Activated CD4-positive, alpha-beta memory T cell treated with anti-CD3 and anti-CD28 coated beads for 36 hours (primary cell): ENCODE measurements at places on chromosomes 11 and 22. TPM values are rescaled to one million over a fixed set of nuclear protein-coding genes. Genes with fewer than 3 reads are reported as not detected.

DNA sequence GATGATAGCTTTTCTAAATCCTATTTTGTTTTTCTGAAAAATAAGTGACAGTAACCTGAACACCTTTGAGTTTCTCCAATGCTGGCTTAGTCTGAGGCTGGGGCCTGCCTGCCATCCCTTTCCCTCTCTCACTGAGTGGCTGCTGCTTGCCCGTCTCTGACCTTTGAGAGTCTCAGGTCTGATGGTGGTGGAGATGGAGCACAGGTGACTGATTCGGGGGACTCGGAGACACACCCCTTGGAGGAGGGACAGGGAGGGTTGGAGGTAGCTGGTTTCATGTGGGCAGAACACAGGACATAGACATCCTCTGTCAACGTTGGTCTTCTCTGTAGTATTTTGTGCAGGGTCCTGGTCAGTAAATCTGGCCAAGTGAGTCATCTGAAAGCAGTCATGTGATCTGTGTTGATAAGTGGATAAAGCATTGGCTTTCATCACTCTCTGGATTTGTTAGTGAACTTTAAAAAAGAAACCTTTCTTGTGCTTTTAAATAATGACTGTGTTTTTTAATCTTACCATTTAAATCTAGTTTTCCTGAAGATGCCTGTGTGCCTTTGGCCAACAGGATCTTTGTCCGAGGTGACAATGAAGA is 47.1 kb upstream of the CLDN5 start:
- H3K4me3 ChIP-seq: no peak overlapping the region
- H3K36me3 ChIP-seq: no peaks in the 10 kb centered on the region
- H3K27me3 ChIP-seq: no peaks in the 10 kb centered on the region

DNA sequence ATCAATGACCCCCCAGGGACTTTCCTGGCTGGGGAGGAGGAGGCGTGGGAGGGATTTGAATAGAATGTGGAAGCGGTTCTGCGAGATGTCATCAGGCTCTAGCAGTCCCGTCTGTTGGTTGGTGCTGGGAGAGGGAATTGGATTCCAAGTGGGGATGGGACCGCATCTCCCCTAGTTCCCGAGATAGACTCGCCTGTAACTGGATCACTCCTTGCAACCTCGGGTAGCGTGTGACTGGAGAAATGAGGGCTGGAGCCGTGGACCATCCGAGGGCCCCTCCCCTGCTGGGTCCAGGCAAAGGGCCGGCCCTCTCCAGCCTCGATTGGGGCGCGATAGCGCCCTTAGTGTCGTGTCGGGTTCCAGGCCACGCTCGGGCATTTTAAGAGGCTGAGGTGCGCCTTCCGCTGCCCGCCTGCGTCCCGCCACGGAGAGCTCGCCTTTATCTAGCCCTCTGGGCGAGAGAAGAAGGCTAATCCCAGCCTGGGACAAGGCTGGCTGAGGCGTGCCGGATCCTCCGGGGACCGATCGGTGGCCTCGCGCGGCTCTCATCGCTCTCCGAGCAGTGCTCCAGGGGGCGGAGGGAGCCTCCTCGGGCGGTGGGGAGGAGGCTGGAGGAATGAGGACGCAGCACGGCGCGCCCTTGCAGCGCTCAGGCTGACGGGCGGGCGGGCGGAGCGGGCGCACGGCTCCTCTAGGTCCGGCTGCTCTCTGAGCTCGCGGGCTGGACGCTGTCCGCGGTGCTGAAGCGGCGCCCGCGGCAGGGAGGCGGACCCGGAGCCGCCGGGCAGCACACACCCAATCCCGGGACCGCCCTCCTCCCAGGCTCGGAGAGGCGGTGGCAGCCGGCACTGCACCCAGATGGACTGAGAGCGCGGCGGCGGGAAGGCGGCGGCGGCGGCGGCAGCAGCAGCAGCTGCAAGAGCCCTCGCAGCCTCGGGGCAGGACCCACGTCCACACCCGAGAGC is 107.8 kb downstream of the OSBP2 start:
- no peak overlapping the region for H3K27ac ChIP-seq
- peak; percentile 81 for DNase-seq
- H3K4me3 ChIP-seq: no peak overlapping the region
- H3K4me1 ChIP-seq: peaks cover 7% of the 10 kb centered on the region
- no peaks in the 10 kb centered on the region for H3K36me3 ChIP-seq
- peaks cover 35% of the 10 kb centered on the region for H3K27me3 ChIP-seq

GRCh38 chr22:17876306-17876831 is 102.1 kb upstream of the BID start:
- no peak overlapping the region for H3K4me3 ChIP-seq
- no peak for DNase-seq
- H3K27ac ChIP-seq: no peak overlapping the region
- peaks cover 15% of the 10 kb centered on the region for H3K36me3 ChIP-seq

GRCh38 chr11:61069427-61069826 is 32.9 kb upstream of the CD5 start:
- H3K4me1 ChIP-seq: peaks cover 91% of the 10 kb centered on the region
- H3K4me3 ChIP-seq: no peak overlapping the region
- DNase-seq: peak; percentile 11
- H3K27ac ChIP-seq: peak overlapping the region; percentile 94
- H3K36me3 ChIP-seq: peaks cover 77% of the 10 kb centered on the region

DNA sequence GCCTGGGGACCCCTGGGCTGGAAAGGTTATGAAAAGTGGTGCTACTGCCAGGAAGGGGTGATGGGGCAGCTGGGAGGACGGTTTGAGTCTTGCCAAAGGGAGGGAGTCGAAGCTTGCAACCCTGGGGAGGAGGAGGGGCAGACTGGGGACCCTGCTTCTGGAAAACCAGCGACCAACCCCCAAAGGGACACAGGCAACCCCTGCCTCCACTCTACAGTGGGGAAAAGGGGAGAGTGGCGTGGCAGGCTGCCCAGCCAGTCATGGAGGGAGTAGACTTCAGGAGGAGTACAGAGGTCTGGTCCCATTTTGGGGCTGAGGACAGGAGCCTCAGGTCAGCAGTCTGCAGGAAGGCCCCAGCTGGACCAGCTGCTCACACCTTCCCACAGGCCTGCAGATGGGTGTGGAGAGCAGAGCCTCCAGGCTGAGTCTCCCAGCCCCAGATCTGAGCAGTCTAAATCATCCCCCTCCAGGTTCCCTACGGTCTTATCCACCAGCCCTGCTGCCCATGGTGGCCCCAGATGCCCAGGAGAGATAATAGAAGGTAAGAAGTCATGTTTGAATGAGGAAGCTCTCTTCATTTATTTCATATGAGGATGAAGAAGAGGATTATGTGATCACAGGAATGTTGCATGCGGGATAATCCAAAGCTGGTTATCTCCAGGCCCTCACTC is 3.3 kb downstream of the DDT start:
- H3K36me3 ChIP-seq: peaks cover 20% of the 10 kb centered on the region
- H3K4me1 ChIP-seq: peaks cover 28% of the 10 kb centered on the region
- no peak overlapping the region for H3K4me3 ChIP-seq
- no peak overlapping the region for H3K27ac ChIP-seq
- DNase-seq: no peak

GRCh38 chr11:43418197-43418596 is 59.5 kb downstream of the TTC17 start:
- H3K4me1 ChIP-seq: no peaks in the 10 kb centered on the region
- H3K4me3 ChIP-seq: no peak overlapping the region
- H3K36me3 ChIP-seq: peaks cover 18% of the 10 kb centered on the region
- no peaks in the 10 kb centered on the region for H3K27me3 ChIP-seq

- H3K27me3 ChIP-seq: no peaks in the 10 kb centered on the region
- H3K4me1 ChIP-seq: peaks cover 8% of the 10 kb centered on the region
- no peaks in the 10 kb centered on the region for H3K36me3 ChIP-seq
- no peak for DNase-seq
Measured at GRCh38 chr11:126360049-126360446, 4.6 kb downstream of the ST3GAL4 start.

Gene GAB4
- not detected for total RNA-seq

Gene MMP12
- total RNA-seq: not detected
